ENCODE measurements at places on chromosomes 4 and X. TPM values are rescaled to one million over a fixed set of nuclear protein-coding genes. Genes with fewer than 3 reads are reported as not detected.

Gene IL21
- 3.1 TPM for total RNA-seq

DNA sequence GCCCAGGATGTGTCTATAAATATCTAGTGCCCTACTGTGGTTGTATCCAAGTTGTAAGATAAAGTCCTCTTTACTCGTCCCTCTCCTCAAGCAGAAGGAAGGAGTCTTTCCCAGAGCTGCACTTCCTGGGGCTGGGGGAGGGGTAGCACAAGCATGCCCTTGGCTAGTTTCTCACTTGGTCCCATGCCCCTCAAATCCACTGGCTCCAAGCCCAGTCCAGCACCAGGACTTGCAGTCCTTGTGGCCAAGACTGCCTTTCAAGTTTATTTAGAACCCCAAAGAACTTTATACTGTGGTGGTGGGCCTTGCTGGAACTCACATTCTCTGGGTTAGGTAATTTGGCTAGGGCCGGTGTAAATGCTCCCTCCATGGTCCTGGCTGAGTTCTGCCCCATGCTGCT lies 43.2 kb upstream of the SLC10A4 start:
- no peak for DNase-seq

DNA sequence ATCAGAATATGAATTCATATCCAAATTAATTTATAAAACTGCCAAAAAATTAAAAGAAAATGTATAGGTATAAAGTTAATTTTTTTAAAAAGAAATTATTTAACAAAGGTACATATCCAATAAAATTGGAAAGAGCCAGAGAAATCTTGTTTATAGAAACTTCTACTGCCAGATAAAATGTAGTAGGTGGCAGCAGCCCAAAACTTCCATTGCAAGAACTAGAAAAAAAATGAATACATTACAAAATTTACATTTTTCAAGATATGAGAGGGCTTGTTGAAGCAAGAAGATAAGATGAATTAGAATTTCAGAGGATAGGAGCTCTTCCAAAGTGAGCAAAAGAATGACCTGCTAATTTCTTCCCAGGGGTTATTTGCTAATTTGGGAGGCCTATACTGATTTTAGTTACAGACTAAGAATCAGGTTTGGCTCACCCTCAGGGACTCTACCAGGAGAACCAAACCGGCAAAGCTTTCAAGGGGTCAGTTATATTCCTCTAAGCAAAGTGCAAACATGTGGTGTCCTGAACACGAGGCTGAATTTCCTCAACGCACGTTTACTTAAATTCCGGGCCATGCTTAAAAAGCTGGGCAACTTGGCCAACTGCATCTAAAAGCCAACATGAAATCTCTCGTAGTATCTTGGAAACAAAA lies 17.5 kb downstream of the ANKRD50 start:
- DNase-seq, result no peak

GRCh38 chrX:34866646-34867045 lies 76.0 kb upstream of the FAM47B start:
- no peak for DNase-seq

Gene PCYT1B
- not detected for total RNA-seq

Gene IL13RA1
- total RNA-seq, result 0.59 TPM

DNA sequence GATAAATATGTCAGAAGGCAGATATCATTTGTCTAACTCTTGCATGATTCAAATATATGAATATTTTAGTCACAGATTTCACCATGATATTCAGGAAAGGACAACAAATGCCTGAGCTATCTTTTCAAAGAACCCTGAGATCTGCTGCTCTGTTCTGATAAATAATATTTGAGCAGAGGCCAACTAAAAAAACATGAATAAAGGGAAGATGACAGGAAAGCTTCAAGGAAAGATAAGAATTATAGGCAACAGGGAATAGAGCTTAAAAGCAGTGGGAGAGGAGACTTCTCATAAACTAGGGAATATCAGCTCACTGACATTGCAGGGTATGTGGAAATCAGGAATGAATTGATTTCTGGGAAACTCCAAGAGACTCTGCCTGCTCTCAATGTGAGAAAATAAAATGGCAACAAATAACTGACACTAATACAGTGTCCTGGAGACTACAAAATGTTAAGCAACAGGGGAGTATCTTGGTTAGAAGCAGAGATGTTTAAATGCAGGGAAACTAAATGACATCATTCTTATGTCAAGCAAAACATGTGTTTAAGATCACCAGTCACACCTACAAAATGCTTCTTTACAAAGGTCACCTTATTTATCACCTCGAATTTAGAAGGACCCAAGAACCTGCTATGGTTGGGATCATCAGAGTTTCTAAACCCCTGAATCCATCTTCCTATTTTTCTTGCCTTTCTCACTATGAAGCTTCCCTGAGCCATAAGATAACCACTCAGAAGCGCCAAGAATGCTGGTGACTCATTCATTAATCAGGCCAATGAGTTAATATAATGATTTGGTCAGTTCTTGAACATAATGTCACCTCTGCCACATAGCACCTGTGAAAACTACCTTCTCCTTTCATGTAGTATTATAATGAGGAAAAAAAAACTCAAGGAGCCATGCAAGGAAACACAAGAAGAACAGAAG lies 78.1 kb downstream of the NDST3 start:
- no peak for DNase-seq

DNA sequence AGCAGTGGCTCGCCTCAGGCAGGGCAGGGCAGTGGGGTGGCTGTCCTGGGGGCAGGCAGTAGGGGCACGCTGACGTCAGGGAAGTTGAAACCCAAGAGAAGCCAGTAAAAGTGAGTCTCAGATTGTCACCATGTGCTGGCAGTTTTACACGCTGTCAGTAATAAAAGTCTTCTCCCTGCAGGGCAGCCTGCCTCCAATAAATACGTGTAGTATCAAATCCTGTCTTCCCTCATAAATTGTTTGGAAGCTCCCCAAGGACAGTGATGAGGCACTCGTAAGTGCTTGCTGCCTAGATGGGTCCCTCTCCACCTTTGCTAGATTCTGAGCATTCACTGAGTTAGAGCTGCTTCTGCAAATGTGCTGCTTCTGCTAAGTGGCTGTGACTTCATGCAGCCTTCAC lies 60.8 kb upstream of the MSANTD1 start:
- no peak for DNase-seq

- no peak for DNase-seq
Observed at GRCh38 chr4:40548256-40548655, 81.4 kb downstream of the RBM47 start.

Gene SH2D1A
- 90.2 TPM for total RNA-seq

Gene CT45A2
- total RNA-seq, result not detected

DNA sequence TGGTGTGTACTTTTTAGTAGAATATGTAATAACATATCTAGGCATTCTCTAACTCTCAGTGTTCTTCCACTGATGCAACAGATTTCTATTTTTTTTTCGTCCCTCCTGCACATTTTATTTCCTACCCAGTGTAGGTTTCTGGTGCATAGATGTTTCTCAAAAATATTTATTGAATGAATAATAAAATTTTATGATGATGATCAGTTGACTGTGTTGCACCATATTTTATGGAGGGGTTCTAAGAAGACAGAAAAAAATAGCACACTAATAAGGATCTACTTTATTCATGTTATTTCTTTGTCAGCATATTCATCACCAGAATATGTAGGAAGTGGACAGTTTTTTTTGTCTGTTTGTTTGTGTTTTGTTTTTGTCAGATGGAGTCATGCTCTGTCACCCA lies 2529.3 kb downstream of the ARAP2 start:
- no peak for DNase-seq

- no peak for DNase-seq
Observed at GRCh38 chr4:43373201-43373600, 480.7 kb downstream of the GRXCR1 start.

GRCh38 chr4:71608678-71609071 lies 175.2 kb downstream of the GC start:
- no peak for DNase-seq

Gene SMIM10
- 1.3 TPM for total RNA-seq

DNA sequence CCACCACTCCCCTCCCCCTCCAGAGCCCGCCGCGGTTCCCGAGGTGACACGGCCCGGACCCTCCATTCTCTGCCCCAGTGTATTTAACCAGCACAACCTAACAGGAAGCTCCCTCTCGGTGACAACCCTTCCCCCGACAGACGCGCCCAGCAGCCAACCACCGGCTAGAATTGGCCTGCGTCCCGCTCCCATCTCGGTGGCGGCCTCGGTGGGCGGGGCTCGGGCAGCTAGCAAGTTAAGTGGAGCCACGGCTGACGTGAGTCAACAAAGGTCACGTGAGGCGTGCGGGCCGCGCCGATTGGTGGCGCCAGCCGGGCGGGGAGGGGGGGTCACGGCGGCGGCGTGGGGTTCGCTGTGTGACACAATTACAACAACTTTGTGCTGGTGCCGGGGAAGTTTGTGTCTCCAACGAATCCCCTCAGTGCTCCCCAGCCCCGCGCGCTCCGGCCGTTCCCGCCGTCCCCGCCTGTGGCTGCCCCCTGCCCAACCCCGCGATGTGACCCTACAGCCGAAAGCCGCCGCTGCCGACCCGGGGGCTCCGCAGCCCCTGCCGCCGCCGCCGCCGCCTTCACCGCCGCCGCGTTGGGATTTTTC lies at the start of gene KDM6A:
Gene KDM6A (plus strand): TSS at position 368 of the 594 bp plus-strand sequence. CDS start 364 bp downstream, outside the sequence.
- peak; percentile 97 for DNase-seq

Gene CXCL5
- total RNA-seq, result not detected

DNA sequence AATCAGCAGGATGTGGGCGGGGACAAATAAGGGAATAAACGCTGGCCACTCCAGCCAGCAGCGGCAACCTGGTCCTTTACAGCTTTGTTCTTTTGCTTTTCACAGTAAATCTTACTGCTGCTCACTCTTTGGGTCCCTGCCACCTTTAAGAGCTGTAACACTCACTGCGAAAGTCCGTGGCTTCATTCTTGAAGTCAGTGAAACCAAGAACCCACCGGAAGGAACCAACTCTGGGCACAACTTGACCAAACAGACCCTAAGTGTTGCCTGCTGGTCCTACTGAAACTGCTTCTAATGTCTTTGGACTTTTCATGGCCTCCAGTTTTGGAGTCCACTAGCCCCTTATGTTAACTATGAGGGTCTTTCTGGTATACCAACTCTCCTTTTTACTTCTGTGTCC lies 566.2 kb upstream of the IGFBP7 start:
- no peak for DNase-seq

Gene FOXR2
- not detected for total RNA-seq

- peak; percentile 10 for DNase-seq
Observed at GRCh38 chrX:47311932-47312774, 58.2 kb upstream of the ZNF157 start.

DNA sequence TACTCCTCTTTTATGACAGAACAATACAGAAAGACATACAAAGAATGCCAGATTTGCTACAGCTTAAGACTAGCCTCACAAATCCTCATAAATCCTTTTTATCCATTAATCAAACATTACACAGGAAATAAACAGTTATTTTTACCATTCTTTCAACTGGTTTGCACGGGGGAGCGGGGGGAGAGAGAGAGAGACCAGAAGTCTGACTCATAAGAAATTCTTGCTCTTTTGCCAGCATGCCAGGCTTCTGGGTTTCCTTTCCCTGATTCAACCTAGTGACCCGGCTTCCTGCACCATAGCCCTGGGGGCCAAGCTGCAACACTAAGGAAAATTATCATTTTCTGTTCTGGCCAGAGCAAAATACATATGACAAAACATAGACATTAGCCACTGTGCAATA lies 6.8 kb upstream of the RRAGB start:
- no peak for DNase-seq

- no peak for DNase-seq
Observed at GRCh38 chr4:20662851-20663250, 37.4 kb upstream of the PACRGL start.

Gene USP51
- total RNA-seq, result 0.89 TPM

All from CD8-positive, alpha-beta memory T cell (primary cell).